Stimulated activated CD4-positive, alpha-beta T cell treated with anti-CD3 and anti-CD28 coated beads, TNF-alpha, amount 100 ng/mL, for 4 hours (primary cell): ENCODE measurements at places on chromosomes 1 and 21.

DNA sequence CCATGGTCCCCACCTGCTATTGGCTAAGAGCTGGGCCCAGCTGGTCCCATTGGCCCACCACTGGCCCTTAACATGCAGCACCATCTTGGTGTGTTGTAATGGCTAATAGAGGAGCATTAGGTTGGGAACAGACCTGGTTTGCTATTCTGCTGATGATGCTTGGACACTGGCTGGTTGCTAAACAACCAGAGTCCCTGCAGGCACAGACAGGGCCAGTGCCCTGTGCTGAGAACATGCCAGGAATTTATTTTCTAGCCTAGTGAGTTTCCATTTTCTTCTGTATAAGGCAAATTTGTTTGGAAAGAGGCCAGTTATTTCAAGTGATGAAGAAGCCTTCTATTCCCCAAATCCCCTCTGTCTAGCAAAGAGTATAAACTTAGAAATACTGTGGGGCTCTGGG is 42.9 kb upstream of the TDRD10 start:
- DNase-seq, result no peak

- DNase-seq, result no peak
These were observed 371.6 kb downstream of the PRDM2 start for GRCh38 chr1:14071581-14071980.

DNA sequence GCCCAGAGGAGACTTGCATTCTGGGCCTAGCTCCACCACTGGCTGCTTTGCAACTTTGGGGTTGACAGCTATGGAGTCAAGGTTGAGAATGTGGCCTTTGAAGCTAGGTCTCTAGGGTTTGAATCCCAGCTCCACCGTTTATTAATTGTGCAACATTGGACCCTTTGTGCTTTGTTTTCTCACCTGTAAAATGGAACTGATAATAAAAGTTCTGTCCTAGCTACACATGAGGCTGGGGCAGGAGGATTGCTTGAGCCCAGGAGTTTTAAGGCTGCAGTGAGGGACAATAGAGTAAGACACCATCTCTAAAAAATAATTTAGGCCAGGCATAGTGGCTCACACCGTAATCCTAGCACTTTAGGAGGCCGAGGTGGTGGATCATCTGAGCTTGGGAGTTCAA is 15.2 kb upstream of the LMNA start:
- DNase-seq, result no peak

DNA sequence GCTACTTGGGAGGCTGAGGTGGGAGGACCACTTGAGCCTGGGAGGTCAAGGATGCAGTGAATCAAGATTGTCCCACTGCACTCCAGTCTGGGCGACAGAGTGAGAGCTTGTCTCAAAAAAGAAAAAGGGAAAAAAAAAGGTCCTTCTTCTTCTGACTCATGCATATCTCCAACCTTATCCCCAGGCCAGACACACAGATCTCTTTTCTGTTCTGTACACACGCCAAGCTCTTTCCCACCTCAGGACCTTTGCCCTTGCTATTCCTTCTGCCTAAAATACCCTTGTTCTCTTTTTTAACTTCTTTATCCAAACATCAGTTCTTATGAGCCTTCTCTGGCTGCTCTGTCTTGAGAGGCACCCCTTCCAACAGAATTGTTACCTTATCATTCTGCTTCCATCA is 22.1 kb downstream of the PLEKHO1 start:
- no peak for DNase-seq

GRCh38 chr1:114199017-114199594 is 45.4 kb upstream of the SYT6 start:
- DNase-seq, result no peak

DNA sequence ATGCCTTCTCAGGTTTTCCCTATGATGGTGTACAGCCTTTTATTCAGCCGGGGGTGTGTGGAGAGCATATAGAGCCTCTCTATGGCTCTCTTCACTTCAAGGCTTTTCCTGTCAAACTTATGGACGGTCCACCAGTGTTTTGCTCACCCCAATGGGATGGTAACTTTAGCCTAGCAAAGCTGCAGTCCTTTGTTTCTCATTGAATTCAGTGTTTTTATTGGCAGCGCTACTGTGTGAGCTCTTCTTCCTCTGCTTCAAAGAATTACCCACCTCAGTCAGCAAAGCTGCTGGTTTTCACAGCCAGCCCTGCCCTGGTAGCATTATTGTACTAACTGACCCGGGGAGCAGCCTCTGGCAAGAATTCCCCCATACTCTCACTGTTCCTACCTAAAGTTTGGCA is 145.3 kb upstream of the RRP15 start:
- no peak for DNase-seq

GRCh38 chr1:53328541-53329499 is 950 bp upstream of the LRP8 start:
- DNase-seq, result no peak

DNA sequence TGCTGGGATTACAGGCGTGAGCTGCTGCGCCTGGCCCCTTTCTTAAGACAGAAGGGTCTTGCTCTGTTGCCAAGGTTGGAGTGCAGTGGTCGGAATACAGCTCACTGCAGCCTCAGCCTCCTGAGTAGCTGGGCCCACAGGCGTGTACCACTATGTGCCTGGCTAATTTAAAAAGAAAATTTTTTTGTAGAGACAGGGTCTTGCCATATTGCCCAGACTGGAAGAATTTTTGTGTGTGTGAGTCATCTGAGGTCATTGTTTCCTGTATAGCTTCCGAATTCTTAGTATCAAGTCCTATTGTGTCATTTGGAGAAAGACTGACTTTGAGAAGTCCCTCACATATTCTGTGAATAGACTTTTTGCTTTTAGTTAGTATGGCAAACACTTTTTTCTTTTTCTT is 4.7 kb downstream of the SZRD1 start:
- no peak for DNase-seq

- no peak for DNase-seq
These were observed 4.8 kb downstream of the OR2L8 start for GRCh38 chr1:247953408-247953807.

DNA sequence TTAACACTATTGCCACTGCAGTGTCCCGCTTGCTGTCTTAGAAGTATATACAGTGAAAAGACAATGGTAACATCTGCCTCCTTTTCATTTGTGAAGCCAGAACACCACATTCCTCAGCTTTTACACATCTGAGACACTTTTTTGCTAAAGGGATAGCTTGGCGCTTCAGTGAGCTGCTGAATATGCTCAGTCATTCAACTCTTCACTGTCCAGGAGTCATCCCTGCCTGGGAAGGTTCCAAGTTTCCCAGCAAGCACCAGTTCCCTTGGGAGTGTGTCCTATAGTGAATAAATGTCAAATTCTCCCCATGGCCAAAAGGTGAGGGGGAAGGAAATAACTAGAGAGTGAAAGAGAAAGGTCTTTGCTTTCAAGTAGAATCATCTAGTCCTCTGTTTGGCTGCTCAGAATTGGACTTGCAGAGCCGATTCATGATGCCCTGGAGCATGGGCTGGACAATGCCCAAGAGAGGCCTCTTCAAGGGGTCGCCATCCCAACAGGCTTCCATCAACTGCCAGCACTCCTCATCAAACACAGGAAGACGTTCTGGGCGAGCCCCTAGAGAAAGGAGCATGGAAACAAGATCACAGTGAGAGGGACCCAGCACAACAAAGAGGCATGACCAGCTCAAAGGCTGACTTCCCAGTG is 25.5 kb upstream of the RBBP5 start:
- DNase-seq, result no peak

DNA sequence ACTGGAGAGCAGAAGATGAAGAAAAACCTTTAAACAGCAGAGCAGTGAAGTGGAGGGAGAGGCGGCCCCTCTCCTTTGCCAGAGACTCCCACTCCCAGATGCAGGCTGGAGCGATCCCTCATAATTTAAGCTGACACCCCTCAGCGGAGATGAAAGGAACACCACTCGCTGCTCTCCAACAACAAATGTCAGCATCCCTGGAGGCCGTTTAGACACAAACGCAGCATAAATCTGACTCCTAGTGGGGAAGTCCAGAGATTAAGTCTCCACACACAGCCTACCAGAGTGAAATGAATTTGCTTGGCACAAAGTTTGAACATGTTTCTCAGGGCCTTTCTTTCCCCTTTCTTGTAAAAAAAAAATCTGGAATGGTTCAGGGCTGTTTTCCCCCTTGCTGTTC is 137.8 kb downstream of the LMX1A start:
- no peak for DNase-seq

GRCh38 chr1:151984313-151984956 is 9.2 kb downstream of the S100A10 start:
- no peak for DNase-seq

- peak; percentile 26 for DNase-seq
These were observed 563 bp downstream of the QSOX1 start for GRCh38 chr1:180155182-180155682.

- DNase-seq, result no peak
These were observed 9.0 kb downstream of the DYNLT5 start for GRCh38 chr1:66761221-66761620.

GRCh38 chr1:235290740-235291502 is 37.1 kb downstream of the ARID4B start:
- no peak for DNase-seq

- no peak for DNase-seq
These were observed 74.8 kb upstream of the ECE1 start for GRCh38 chr1:21365036-21365435.

DNA sequence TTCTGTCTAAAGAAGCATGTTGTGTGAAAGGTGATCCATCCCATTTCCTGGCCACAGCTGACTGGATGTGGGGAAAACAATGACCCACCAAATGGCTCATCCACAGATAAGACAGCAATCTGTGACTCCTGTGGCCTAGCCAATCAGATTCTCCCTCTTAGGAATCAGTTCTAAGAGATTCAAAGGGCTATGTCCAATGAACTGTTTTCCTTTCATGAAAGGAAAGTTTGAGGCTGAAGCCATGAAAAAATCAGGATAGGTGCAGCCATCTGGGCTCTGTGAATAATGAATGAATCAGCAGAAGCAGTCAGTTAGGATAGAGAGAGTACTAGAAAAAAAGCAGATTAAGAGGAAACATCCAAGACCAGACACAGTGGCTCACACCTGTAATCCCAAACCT is 164.7 kb downstream of the NRIP1 start:
- DNase-seq, result no peak

DNA sequence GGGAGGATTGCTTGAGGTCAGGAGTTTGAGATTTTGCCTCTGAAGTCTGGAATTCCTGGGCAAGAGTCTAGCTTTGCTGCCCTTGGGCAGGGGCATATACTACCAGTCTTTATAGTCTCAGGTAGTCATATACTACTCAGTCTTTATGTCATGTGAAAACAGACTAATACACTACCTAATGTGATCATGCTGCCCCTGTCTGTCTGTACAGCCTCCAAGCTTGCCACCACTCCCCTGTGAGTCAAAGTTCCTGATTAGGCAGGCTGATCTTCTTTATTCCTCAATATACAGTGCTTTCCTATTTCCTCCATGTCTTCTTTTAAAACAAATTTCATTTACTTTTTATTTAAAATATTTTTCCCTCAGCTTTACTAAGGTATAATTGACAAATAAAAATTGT is 105.3 kb upstream of the BEND5 start:
- no peak for DNase-seq

DNA sequence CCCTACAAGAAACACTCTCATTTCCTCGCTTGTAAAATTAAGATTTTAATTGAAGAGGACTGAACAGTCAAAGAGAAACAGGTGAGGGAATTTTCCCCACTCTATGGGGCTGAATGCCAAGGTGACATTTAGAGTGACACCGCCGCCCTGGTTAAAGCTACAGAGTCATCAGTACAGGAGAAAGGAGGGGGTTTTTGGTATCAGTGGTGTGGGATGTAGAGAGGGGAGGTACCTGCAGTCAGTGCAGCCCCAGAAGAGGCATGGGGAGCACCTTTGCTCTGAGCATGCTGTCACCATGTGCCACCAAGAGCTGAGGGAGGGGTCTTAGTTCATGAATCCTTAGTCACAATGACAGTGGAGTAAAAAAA is 2.8 kb downstream of the DIRAS3 start:
- DNase-seq, result no peak

DNA sequence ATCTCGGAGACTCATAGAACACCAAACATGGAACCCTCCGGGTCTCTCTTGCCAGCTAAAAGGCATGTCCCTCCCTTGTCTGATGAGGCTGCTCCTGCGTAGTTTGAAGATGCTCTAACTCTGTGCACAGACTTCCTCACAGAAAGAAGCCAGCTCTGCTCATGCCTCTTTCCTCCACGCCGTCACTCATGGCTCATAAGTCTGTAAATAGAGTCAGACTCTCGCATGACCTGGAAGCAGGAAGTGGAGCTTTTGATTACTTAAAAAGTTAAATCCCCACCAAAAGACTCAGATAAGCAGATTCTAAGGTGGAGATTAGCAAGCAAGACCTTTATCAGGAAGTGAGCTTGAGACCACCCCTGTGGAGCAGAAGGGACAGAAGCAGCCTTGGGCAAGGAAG is 171.6 kb downstream of the TRIM33 start:
- no peak for DNase-seq

DNA sequence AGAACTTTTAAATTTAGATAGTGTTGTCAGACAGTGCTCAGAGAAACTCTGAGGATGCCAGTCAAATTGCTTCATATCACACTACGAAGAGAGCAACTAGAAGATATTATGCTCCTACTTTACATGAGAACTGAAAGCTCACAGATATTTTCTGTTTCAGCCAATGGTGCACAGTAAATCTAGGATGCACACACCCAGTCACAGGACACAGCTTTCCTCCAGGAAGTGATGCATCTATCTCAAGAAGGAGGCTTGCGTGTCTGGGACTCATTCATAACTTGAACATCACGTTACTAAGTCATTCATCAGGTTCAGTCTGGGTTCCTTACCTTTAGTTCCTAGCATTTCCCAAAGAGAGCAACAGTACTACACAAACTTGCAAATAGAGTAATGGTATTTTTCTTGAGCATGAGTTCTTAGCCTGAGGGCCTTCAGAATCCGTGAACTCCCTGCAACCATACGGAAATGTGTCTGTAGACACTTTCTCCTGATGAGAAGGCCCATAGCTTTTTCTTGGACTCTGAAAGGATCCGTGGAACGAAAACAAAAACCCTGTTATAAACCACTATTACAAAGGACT is 12.2 kb downstream of the ZNF697 start:
- DNase-seq, result no peak

DNA sequence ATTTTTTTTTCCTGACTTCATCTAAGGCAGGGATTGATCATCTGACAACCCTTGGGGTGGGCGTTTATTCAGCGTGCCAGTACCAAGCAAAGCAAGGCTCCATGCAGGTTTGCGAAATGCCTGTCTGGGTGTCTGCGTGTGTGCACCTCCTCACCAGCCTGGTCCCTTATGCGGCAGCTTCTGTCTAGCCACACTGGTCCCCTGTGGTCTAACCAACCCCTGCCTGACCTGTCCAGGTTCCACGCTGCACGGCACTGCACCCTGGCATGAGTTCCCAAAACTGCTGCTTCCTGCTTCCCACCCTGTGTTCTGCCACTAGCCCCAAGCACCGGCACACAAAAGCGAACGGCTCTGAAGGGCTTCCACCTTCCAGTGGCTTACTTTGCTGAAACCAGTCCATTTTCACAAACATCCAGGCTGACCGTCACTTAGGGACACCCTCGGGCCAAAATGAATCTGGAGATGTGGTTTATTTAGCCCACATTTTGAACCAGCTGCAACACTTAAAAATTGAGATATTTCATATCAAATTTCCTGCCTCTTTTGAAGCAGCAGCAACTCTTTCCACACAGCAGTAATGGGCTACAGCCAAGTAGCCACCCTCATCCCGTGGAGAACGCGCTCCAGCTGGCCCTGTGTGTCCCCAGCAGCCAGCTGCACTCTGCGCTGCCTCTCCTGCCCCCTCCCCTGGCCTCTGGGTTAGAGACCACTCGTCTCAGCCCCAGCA is 55.7 kb downstream of the HLCS start:
- DNase-seq, result no peak

GRCh38 chr21:33135925-33136324 is 66.0 kb downstream of the OLIG1 start:
- no peak for DNase-seq
